ENCODE measurements at places on chromosomes 5 and 9.

DNA sequence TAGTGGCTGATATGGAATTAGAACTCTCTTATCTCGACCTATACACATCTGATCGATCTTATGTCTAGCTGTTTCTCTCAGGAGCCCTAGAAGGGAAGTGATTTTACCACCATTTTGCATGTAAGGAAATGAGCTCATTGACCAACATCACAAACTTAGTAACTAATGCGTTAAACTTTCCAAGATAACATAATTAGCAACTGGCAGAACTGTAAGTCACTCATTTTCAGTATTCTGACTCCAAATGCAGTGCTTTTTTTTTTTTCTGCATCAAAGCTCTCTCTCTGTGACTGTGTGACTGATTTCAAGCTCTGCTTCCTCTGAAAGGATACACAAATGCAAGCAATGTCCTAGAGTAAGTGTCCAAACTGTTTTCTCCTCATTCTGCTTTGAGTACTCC, 68.1 kb upstream of the FBXL7 start:
- DNase-seq: no peak

DNA sequence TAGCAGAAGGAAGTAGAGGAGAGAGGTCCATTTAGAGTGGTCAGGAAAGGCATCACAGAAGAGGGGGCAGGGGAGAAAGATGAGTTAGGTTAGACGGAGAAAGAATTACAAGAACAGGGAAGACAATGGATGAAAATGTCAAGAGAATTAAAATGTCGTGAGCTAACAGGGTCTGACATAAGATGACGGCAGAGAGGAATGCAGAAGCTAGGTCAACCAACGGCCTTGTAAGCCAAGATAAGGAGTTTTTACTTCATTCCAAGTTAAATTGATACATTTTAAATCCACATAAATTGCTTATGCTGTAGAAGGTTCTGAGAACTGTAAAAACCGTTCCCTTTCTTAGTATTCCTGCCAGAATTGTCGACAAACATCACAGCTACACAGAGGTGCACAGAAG, 896.9 kb upstream of the DMAC1 start:
- DNase-seq: no peak

DNA sequence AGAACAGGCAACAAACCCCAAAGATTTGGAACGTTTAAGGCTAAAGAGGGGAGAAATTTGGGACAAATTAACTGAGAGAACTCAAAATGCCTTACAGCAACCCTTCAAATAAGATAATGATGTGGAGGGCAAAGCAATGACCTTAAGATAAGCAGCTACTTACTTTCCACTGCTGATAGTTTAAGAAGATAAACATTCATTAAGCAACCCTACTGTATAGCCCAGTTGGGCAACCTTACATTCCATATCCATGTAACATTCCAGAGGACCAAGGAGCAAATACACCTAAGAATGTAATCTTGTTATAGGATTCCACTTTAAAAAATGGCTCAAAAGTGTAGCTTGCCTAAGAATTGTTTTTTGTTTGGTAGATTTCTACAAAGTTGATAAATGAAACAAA, 14.8 kb downstream of the ETF1 start:
- no peak for DNase-seq

- DNase-seq: no peak
Measured at GRCh38 chr9:125820100-125820804, 73.1 kb downstream of the PBX3 start.

- DNase-seq: no peak
Measured at GRCh38 chr9:91308191-91308590, 53.5 kb downstream of the AUH start.

Data from fibroblast of the conjunctiva (primary cell).